ENCODE measurements at places on chromosomes 7 and 10.
A peak's percentile ranks its signal among the peaks of the same experiment; 100 is the strongest.

- peak; percentile 91 for DNase-seq
Observed at GRCh38 chr10:87846023-87846422, 17.3 kb downstream of the KLLN start.

DNA sequence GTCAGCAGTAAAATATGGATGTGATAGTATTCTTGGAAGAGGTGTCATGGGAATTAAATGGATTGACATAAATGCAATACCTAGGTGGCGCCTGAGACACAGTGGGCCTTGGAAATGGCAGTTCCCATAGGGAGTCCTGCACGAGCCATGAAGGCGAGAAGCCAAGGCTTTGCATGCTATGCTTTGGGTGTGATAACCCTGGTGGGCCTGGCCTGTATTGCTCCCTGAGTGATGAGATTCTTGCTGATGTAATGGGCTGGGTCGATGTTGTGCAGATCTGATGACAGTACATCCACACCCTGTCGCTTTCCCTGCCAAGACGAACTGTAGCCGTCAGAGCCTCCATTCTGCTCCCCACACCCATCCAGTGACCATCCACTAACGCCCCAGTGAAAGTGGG lies 46.4 kb downstream of the CREB5 start:
- DNase-seq: no peak

- no peak for DNase-seq
Observed at GRCh38 chr7:92875719-92876118, 39.3 kb upstream of the CDK6 start.

DNA sequence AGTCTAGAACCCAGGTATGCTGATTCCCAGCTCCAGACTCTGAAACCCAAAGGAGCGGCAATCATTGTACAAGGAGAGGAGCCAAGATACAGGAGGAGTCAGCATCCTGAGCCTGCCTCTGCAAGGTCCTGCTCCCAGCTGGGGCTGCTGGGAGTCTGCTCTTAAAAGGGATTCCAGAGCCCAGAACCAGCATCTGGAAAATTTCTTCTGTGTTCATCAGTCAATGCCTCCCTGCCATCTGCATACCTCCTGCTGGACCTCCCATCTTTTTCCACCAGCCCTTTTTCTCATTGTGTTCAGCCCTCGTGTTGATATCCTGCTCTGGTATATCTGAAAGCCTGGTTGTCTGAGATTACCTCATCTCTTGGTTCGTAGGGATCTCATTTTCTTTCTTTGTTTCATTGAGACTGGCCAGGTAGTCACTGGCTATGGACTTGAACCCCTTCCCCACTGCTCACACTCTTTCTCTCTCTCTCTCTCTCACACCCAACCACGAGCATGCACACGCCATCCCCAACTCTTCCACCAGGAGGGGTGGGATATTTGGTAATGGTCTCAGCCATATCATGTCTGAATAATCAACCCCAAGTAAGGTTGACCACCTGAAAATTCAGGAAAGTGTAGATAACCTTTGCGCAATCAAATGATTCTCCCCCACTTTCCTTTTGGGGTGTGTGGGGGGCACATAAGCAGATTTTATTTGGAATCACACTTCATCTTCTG lies 608.8 kb downstream of the LRMDA start:
- no peak for DNase-seq

DNA sequence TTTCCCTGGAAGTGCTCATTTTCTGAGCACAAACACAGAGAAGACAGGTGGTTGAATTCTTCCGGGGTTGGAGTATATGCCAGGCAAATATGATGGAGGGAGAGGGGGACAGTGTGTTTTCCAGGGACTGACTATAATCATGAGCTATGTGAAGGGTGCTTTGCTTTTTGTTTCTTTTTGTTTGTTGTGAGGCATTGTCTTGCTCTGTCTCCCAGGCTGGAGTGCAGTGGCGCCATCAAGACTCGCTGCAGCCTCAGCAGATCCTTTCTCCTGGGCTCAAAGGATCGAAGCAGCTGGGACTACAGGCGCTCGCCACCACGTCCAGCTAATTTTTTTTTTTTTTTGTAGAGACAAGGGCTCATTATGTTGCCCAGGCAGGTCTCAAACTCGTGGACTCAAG lies 47.3 kb upstream of the CPN1 start:
- DNase-seq: no peak
